Fibroblast of upper back skin (primary cell): ENCODE measurements at places on chromosomes 16 and 17.
A peak's percentile ranks its signal among the peaks of the same experiment; 100 is the strongest.

- peak; percentile 90 for DNase-seq
These were observed 123.7 kb downstream of the METRNL start for GRCh38 chr17:83203073-83203471.

DNA sequence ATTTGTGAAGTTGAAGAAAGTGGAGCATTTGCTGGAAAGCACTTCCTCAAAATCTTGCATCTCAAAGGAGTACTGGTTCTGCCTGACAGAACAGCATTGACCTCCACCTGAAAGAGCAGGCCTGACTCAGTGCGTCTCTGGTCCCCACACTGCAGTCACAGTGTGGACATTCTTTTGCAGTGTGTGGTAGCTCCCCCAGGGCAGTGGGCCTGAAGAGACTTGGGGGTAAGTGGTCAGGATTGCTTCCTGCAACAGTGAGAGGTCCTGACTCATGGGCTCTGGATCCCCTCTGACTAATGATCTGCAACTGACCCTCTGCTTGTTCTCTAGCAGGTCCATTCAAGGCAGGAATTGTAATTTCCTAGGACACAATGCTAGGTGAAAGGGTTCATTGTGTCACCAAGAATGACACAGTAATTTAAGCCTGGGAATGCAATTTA is 204.9 kb upstream of the KCNJ16 start:
- DNase-seq, result peak; percentile 83

GRCh38 chr17:32820440-32820839 is 56.5 kb downstream of the MYO1D start:
- DNase-seq, result no peak

- peak; percentile 99 for DNase-seq
These were observed 4.3 kb upstream of the TLCD2 start for GRCh38 chr17:1714427-1714979.

- peak; percentile 82 for DNase-seq
These were observed 87.3 kb downstream of the MAP2K6 start for GRCh38 chr17:69501591-69502468.

DNA sequence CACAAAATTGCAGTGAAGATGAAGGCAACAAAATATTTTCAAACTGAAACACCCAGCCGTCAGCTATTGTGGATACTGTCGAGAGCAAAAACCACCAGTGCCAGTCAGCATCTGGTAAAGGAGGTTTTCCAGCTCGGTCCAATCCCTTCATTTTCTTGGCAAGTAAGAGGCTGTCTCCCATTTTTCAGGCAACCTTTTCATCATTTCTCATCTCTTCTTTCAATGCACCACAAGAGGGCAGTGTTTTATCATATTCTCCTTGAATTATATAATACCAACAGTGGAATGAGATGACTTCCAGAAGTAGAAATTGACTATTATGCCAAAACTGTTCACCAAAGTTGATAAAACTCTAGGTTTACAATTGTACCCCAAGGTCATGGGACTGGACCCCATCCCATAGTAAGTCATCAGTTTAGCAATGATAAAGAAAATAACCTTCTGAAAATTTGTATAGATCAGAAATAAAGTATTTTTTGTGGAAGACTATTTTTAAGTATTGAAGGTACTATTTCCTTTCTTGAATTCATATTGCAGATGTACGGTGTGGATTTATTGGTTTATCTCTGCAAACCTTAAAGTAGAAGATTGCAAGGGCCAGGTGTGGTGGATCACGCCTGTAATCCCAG is 16.8 kb downstream of the NQO1 start:
- DNase-seq, result peak; percentile 72

DNA sequence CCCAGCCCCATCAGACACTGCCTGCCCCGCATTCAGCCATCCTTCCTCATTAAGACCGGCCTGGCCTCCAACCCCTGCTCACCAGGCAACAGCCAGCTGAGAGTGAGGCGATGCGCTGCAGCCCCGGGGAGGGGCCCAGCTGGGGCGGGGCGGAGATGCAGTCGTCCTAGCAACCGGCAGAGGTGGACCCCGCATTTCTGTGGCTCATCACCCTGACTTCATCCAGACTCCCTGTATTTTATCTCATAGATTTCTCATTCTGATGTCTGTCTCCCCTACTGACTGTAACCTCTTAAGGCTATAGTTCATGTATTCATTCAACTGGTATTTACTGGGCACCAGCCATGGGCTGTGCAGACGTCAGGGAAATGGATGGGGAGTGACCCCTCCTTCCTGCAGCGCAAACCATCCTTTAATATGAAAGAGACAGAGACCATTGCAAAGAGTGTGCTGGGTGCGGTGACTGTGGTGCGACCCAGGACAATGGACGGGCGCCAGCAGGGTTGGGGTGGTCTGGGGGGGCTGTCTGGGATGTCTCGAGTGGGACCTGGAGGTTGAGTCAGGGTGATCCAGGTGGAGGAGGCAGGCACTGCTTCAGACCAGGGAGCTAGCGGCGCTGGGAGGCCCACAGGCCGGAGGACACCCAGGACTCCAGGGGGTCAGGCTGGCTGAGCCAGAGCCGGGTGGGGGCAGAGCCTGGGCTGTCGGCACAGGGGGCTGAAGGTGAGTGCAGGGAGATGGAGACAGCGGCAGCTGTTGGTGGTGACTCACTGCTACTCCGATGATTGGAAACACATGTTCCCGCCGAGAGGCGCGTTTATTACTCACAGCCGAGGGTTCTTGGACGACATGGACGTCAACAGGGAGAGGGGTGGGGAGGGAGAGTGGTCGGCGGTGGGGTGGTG is 10.5 kb upstream of the TIMP2 start:
- DNase-seq, result peak; percentile 99

DNA sequence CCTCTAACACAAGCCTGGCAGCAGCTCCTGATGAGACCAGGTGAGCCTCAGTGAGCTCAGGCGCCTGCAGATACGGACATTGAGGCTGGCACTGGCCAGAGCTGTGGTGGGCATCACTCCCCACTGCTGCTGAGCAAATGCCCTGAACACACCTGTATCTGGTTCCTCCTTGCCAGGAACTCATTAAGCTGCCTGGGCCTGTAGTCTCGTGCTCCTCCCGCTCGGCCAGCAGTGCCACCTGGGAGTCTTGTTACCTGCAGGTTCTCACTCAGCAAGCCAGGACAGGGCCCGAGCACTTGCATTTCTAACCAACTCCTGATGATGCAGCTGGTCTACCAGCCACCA is 13.3 kb downstream of the EIF4A3 start:
- DNase-seq, result no peak

DNA sequence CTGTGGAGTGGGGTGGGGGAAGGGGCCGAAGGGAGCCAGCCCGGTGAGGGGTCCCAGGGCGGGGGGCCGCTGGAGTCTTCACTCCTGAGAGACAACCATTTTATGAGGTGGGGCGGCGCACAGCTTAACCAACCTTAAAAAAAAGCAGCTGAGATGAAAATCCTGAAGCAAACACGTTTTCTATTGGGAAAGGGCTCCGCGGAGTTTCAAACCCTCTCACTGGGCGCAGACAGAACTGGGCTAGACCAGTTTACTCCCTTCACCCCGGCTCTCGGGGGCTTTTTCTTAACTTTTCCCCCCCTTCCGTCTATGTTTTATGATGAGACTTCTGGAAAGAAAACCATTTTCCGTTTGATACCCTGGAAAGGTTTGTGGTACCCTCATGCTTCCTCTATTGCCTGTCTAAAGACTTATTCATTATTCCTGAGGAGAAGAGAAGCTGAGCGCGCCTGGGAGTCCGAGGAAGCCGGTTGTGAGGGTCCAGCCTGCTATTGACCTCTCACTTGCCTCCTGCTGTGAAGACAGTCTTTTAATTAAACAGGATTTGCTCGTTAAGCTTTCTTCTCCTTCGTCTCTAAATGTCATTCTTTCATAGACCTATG is 482 bp upstream of the SSH2 start:
- no peak for DNase-seq

- DNase-seq, result no peak
These were observed 4.7 kb upstream of the CMTM2 start for GRCh38 chr16:66574531-66574930.

- DNase-seq, result no peak
These were observed 16.7 kb upstream of the LASP1NB start for GRCh38 chr17:38908676-38909181.

- DNase-seq, result no peak
These were observed 50.6 kb downstream of the HS3ST3B1 start for GRCh38 chr17:14351493-14351892.

GRCh38 chr17:66562119-66562518 is 259.7 kb downstream of the PRKCA start:
- no peak for DNase-seq

GRCh38 chr17:48432820-48433775 is 3.1 kb upstream of the SKAP1 start:
- no peak for DNase-seq
